CD4-positive, alpha-beta T cell (primary cell): ENCODE measurements at places on chromosomes 16 and 17.

DNA sequence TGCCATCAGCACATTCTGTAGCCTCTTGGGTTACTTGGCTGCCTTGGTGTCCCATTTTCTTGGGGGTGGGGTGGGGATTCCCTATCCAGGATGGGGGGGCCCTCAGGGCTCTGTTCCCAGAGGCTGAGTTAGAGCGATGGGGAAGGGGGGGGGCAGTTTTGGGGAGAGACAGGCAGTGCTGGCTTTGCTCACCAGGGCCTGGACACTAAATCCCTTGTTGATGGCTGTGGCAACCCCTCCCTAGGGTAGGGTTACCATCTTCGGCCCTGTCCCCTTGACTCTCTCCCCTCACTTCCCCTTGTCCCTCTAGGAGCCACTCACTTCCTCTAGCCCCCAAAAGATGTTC lies 660 bp upstream of the ATP2A1 start:
- no peak overlapping the region for H3K27ac ChIP-seq
- H3K4me3 ChIP-seq, result no peak overlapping the region
- H3K36me3 ChIP-seq, result peaks cover 16% of the 10 kb centered on the region
- H3K27me3 ChIP-seq, result peaks cover 9% of the 10 kb centered on the region
- no peak for DNase-seq

GRCh38 chr17:207775-208174 lies 26.3 kb upstream of the DOC2B start:
- H3K27ac ChIP-seq, result no peak overlapping the region
- H3K4me1 ChIP-seq, result no peaks in the 10 kb centered on the region
- no peak overlapping the region for H3K4me3 ChIP-seq
- peaks cover 9% of the 10 kb centered on the region for H3K27me3 ChIP-seq
- no peak for DNase-seq
- no peaks in the 10 kb centered on the region for H3K36me3 ChIP-seq

DNA sequence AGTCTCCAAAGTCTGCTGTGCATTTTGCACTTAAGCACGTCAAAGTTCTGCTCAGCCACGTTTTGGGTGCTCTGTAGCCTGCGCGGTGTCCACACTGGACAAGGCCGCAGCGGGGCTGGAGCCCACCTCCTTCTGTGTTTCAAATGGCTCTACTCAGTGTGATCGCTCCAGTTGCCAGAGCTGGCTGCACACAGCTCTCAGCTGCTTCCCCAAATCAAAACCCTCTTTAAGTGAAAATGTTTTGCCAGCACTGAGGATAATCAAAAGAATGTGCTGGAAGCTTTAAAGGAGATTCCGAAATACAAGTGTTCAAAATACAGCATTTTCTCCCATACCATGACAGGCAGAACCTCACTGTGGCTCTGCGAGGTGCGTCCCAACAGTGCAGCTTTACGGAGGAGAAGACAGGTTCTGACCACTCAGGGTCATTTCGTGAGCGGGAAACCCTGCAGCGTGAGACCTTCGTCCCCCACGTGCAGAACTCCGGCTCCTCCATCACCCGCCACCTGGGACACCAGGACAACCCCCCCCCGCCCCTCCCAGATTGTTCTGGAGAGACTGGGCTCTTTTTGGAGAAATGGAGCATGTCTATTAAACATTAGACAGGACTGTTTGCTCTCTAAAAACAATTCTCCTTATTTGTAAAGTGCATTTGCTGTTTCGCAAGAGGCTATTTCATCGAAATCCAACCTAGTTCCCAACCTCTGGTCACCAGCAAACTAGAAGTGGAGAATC lies 16.6 kb downstream of the TBC1D16 start:
- no peak for DNase-seq
- H3K27me3 ChIP-seq, result no peaks in the 10 kb centered on the region
- H3K27ac ChIP-seq, result no peak overlapping the region
- H3K36me3 ChIP-seq, result no peaks in the 10 kb centered on the region
- no peaks in the 10 kb centered on the region for H3K4me1 ChIP-seq

DNA sequence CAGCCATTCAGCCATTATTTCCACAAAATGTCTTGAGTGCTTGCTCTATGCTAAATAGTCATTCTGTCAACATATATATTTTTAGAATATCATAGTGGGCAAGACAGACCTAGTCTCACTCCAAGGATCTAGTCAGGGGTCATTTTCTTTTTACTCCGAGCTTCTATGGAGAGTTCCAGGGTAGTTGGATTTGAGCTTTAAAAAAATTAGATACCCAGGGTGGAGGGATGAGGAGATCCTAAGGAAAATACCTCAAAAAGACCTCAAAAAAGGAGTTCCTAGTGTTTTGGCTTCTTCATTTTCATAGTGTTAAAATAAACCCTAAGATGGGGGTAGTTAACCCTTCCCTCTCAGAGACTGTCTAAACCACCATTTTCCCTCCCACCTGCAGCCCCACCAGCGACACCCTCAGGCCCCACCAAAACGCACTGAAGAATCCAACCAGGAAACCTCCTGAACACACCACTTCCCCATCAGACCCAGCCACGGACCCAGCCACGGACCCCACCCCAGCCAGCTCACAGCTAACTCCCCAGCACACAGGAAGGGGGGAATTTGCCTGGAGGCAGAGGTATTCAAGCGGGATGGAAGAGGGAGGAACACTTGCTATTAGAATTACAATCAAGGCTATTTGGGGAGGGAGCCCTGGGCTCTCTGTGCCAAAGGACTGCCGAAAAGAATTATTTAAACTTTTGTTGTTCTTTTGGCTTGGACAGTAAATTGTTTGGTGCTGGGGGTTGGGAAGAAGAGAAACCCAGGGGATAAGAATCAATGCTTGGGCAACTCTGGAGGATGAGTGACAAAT lies 2.2 kb downstream of the ETV4 start:
- no peaks in the 10 kb centered on the region for H3K36me3 ChIP-seq
- peaks cover 43% of the 10 kb centered on the region for H3K27me3 ChIP-seq
- H3K4me3 ChIP-seq, result no peak overlapping the region
- H3K27ac ChIP-seq, result no peak overlapping the region
- H3K4me1 ChIP-seq, result peaks cover 31% of the 10 kb centered on the region

DNA sequence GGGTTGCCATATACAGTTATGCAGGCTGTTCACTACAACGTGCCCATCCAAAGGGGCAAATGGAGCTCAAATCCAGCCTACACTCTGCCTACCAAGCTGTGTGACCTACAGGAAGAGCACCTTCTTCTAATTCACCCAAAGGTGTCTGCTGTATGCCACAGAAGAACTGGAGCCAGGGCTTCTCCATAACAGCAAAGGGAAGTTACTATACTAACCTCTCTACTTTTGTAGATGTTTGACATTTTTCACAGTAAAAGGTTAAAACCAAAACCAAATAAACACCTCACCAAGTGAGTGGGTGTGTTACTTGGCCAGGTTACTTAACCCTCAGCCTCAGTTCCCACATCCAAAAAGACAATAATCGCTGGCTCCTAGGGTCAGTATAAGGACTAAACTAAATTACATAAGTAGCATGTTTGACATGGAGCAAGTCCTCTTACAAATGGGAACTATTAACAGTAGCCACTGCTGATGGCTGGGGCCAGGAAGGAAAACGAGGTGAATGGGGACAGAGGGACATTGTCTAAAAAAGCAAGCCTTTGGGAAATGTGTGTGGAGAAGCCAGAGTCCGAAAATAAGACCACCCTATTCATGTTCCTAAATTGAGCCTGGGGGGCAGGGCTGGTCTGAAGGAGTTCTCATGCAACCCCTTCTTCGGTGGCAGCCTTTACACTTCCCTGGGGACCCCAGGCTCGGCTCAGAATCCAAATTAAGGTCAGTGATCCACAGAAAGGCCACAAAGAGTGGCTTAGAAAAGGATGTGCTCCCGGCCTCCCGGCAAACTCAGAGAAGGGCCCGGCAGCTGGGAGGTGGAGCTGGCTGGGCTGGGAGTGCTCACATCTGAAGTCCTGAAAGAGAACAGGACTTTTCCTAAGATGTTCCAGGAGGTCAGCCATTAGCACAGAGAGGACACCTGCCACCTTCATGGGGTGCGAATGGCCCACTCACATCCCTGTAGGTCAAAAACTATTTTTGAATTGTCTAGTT lies 13.5 kb downstream of the CUEDC1 start:
- H3K4me1 ChIP-seq, result peaks cover 12% of the 10 kb centered on the region
- DNase-seq, result no peak
- no peaks in the 10 kb centered on the region for H3K27me3 ChIP-seq
- no peak overlapping the region for H3K4me3 ChIP-seq

DNA sequence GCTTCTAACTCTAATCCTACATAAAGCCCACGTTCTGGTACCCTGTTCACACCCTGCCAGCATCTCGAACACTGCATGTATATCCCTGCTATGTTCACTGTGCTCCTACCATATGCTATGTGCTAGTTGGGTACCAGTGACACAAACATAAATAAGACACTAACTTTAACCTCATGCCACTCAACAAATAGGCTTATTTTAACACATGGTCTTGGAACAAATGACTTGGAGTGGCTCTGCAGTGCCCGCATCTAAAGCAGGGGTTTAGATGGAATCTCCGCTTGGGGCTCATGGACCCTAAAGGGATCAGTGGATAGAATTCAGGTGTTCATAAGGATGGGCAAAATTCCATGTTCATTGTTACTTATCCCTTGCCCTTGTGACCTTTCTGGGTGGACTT lies 175.7 kb upstream of the ZKSCAN2 start:
- no peaks in the 10 kb centered on the region for H3K4me1 ChIP-seq
- H3K27ac ChIP-seq, result no peak overlapping the region
- no peak overlapping the region for H3K4me3 ChIP-seq
- DNase-seq, result no peak
- H3K36me3 ChIP-seq, result no peaks in the 10 kb centered on the region

DNA sequence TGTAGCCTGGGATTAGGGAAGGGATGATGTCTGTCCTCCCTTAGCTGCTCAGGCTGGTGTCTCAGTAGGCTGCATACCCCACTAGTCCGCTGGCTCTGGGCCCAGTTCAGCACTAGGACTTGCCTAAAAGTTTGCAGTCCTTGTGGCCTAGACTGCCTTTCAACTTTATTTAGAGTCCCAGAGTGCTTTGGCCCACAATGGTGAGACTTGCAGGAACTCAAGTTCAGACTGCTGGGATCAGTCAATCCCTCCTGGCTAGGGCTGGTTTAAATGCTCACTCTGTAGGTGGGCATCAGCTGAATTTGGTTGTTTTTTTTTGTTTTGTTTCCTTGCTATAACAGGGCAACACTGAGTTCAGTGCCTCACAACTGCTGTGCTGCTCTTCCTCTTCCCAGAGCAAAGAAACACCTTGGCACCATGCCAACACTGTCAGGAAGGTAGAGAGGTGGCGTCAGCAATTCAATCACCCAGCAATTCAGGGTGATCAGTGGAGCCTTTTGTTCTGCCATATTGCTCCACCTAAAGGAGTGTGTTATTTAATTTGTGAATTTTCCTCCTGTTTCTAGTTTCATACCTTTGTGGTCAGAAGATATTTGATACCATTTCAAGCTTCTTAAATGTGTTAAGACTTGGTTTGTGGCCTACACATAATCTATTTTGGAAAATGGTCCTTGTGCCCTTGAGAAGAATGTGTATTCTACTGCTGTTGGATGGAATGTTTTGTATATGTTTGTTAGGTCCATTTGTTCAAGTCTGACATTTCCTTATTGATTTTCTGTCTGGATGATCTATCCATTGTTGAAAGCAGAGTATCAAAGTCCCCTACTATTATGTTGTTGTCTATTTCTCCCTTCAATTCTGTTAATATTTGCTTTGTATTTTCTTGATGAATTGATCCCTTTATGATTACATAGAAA lies 284.0 kb upstream of the PMFBP1 start:
- no peaks in the 10 kb centered on the region for H3K27me3 ChIP-seq
- H3K36me3 ChIP-seq, result no peaks in the 10 kb centered on the region
- H3K4me1 ChIP-seq, result no peaks in the 10 kb centered on the region
- DNase-seq, result no peak

DNA sequence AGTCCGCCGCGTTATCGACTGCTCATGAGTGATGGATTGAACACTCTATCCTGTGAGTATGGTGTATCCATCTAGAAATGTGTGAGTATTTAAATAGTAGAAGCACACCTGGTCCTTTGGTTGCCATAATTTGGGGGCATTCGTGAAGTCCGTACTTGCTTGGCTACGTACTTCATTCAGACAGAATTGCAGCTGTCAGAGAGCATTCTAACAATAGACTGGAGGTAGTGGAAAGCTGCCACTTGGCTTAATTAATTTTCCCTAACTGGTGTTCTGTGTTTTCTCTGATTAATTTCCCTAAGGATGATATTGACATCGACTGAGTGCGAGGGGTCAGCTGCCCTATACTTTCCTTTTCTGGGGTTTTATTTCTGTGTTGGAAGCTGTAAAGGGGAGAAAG lies 14.1 kb downstream of the RPA1 start:
- peaks cover 5% of the 10 kb centered on the region for H3K4me1 ChIP-seq
- H3K27me3 ChIP-seq, result no peaks in the 10 kb centered on the region
- peaks cover 53% of the 10 kb centered on the region for H3K36me3 ChIP-seq
- no peak overlapping the region for H3K27ac ChIP-seq

GRCh38 chr16:81099958-81100357 lies 3.8 kb upstream of the GCSH start:
- H3K4me3 ChIP-seq, result no peak overlapping the region
- DNase-seq, result no peak
- no peaks in the 10 kb centered on the region for H3K36me3 ChIP-seq
- H3K4me1 ChIP-seq, result peaks cover 17% of the 10 kb centered on the region
- H3K27me3 ChIP-seq, result no peaks in the 10 kb centered on the region

DNA sequence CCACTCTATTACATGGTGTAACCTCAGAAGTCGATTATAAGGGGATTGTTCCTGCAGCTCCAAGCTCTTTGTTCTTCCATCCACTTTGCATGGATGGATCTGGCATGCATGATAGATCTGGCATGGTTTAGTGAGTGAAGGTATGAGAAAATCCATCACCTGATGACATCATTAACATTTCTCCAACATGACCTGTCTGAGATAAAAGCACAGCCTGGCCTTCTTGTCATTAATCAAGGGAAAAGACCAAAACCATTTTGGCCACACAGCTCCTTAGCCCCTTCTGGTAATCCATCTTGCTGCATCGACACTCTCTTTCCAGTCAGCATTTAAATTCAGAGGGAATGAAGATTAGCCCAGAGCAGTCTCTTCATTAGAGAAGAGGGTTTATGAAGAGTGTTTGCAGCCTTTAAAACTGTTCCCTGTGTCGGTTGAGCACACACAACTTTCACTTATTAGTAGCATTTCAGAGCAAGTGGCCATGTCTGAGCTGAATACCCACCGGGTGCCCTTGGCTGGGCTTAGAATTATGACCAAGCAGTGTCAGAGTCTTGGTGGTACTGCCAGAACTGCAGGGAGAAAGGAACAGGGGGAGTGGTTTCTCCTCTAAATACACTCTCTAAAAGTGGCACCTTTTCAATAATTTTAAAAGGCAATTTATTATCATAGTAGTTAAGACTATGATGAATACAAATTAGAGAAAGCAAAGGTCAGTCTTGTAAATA lies 246.0 kb downstream of the HAPSTR1 start:
- H3K27ac ChIP-seq, result no peak overlapping the region
- no peaks in the 10 kb centered on the region for H3K4me1 ChIP-seq
- H3K36me3 ChIP-seq, result no peaks in the 10 kb centered on the region
- peaks cover 3% of the 10 kb centered on the region for H3K27me3 ChIP-seq

GRCh38 chr16:81630635-81631031 lies 148.5 kb upstream of the PLCG2 start:
- no peak overlapping the region for H3K27ac ChIP-seq
- no peaks in the 10 kb centered on the region for H3K27me3 ChIP-seq
- H3K4me1 ChIP-seq, result peaks cover 34% of the 10 kb centered on the region
- no peaks in the 10 kb centered on the region for H3K36me3 ChIP-seq
